GM06990 (cell line): ENCODE measurements at places on chromosomes 1 and 21.

- DNase-seq: peak; percentile 59
Observed at GRCh38 chr1:29282924-29283803, 46.8 kb downstream of the PTPRU start.

- no peak for DNase-seq
Observed at GRCh38 chr1:3290438-3290837, 164.0 kb upstream of the ARHGEF16 start.

- no peak for DNase-seq
Observed at GRCh38 chr1:198169672-198170071, 12.9 kb downstream of the NEK7 start.

DNA sequence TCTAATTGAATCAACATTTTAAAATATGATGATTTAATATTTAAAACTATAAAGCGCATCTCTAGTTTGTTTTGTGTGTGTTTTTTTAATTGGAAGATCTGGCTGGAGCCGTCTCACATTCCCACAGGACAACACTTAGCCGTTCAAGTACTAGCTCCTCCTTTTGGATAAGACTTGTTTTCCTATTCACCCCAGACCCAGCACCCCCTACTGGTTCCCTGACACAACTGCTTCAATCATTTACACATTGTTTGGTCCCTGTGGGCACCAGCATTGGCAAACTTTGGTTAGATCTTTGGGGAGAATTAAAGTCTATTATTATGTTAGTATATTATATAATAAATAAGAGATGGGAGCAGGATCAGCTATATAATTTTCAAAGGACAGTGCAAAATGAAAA is 34.5 kb downstream of the TYW3 start:
- no peak for DNase-seq

DNA sequence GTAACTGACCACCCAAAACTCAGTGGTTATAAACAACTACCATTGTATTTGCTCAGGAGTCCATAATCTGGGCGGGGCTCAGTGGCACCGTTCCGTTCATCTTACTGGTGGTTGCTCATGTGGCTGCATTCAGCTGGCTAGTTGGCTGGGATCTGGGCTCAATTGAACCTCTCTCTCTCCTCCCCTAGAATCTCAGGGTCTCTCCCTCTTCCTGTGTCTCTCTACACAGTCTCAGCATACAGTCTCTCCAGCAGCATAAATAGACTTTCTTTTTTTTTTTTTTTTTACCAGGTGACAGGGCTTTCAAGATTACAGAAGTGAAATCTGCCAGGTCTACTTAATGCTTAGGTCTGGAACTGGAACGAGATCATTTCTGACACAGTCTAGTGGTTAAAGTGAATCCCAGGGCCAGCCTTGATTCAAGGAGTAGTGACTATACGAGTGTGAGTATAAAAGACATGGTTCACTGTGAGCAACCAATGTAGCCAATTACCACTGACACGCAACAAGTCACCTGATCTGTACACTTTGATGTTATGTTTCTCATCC is 193.7 kb upstream of the ESRRG start:
- DNase-seq: no peak

GRCh38 chr1:41670217-41670957 is 185.9 kb upstream of the EDN2 start:
- DNase-seq: no peak

DNA sequence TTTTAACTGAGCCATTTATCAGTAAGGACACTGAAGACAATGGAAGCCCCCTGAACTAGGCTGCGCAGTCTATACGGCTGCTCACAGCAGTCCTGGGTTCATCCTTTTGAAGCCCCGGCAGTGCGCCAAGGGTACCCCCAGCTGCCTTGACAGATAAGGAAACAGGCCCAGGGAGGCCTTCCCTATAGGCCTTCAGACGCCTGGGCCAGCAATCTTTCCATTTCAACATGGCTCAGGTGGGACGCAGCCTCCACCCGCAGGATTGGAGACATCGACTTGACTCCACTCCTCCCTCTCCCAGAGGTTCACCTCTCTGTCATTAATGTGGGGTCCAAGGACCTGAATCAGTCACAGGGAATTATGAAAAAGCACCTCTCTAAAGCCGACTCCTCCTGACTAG is 2.8 kb upstream of the LYPD8 start:
- DNase-seq: no peak

- DNase-seq: no peak
Observed at GRCh38 chr1:32377541-32378220, 15.3 kb downstream of the TSSK3 start.

- DNase-seq: no peak
Observed at GRCh38 chr1:196144588-196144987, 463.7 kb downstream of the KCNT2 start.

DNA sequence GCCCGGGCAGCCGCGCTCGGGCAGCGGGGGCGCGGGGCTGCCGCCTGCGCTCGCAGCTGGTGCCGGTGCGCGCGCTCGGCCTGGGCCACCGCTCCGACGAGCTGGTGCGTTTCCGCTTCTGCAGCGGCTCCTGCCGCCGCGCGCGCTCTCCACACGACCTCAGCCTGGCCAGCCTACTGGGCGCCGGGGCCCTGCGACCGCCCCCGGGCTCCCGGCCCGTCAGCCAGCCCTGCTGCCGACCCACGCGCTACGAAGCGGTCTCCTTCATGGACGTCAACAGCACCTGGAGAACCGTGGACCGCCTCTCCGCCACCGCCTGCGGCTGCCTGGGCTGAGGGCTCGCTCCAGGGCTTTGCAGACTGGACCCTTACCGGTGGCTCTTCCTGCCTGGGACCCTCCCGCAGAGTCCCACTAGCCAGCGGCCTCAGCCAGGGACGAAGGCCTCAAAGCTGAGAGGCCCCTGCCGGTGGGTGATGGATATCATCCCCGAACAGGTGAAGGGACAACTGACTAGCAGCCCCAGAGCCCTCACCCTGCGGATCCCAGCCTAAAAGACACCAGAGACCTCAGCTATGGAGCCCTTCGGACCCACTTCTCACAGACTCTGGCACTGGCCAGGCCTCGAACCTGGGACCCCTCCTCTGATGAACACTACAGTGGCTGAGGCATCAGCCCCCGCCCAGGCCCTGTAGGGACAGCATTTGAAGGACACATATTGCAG is 3.0 kb downstream of the ARTN start:
- DNase-seq: peak; percentile 43

GRCh38 chr1:19615438-19615837 is 28.7 kb upstream of the NBL1 start:
- no peak for DNase-seq

DNA sequence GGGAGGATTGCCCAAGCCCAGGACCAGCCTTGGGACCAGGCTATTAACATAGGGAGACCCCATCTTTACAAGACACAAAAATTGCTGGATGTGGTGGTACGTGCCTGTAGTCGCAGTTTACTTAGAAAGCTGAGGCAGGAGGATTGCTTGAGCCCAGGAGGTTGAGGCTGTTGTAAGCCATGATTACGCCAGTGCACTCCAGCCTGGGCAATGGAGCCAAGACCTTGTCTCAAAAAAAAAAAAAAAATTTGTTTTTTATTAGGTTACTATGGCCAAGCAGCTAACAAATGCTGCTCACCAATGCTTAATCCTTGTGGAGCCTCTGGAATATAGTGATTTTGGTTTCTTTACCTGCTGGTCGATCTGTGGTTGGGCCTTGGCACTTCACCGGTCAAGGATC is 8.8 kb downstream of the ARID1A start:
- no peak for DNase-seq

DNA sequence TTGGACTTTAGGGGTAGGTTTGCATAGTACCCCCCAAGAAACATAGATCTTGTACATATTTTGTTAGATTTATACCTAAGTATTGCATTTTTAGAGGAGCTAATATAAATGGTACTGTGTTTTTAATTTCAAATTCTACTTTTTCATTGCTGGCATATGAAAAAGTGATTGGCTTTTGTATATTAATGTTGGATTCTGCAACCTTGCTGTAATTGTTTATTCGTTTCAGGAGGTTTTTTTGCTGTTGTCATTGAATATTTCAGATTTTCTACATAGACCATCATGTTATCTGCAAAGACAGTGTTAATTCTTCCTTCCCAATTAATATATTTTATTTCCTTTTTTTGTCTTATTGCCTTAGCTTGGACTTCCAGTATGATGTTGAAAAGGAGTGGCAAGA is 23.0 kb upstream of the EDARADD start:
- DNase-seq: no peak

DNA sequence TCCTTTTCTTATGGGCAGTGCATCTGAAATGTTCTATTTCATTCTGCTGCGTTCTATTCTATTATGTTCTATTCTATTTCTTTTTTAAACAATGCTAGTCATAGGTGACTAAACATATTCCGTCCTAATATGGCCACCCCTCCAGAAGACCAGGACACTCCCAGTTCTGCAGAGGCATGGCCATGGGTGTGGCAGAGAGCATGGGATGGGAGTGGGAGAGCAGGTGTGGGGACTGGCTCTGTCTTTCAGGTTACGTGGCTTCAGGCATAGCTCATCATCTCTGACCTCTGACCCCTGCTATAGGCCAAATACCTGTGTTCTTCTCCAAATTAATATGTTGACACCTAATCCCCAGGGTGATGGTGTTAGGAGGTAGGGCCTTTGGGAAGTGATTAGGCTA is 33.4 kb upstream of the TLR5 start:
- DNase-seq: no peak

DNA sequence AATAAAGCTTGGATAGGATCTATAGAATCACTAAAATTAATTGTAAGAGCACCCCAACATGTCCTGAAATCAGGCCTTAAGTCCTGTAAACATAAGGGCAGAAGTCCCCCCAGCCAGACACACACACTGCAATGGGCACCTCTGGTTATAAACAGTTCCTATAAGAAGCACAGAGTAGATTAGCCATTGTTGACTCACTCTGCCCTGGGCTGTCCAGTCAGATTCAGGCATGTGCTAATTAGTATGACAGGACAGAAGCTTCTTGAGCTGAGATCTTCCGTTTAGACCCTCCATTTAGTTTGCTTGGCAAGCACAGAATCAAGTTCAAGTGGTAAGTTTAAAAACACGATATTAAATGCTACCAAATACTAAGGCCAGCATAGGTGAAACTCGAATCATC is 11.8 kb upstream of the DENND1B start:
- DNase-seq: no peak
